ENCODE measurements at places on chromosomes 3 and 15. TPM values are rescaled to one million over a fixed set of nuclear protein-coding genes. Genes with fewer than 3 reads are reported as not detected.

The RBPMS2 gene
- not detected for total RNA-seq

The TRIM71 gene
- total RNA-seq = not detected

The CDC25A gene
- 72.9 TPM for total RNA-seq

The RBMS3 gene
- total RNA-seq = not detected

The DPPA2 gene
- not detected for total RNA-seq

The CCR3 gene
- total RNA-seq = not detected

The NDN gene
- total RNA-seq = not detected

The SCAMP5 gene
- total RNA-seq = 43.7 TPM

The TGM4 gene
- not detected for total RNA-seq

The LEO1 gene
- 34.4 TPM for total RNA-seq

The KLHL18 gene
- 35.2 TPM for total RNA-seq

Measured in OCI-LY7 (cell line).